ENCODE measurements at places on chromosomes 11 and 22. TPM values are rescaled to one million over a fixed set of nuclear protein-coding genes. Genes with fewer than 3 reads are reported as not detected.

- H3K27ac ChIP-seq, result no peak overlapping the region
- H3K36me3 ChIP-seq, result no peaks in the 10 kb centered on the region
- DNase-seq, result no peak
- H3K4me3 ChIP-seq, result peak overlapping the region; percentile 41
- no peaks in the 10 kb centered on the region for H3K4me1 ChIP-seq
- H3K27me3 ChIP-seq, result peaks cover 33% of the 10 kb centered on the region
Measured at GRCh38 chr11:122882857-122883645, 492 bp downstream of the JHY start.

GRCh38 chr22:42604403-42604802, 10.3 kb downstream of the POLDIP3 start:
- peak; percentile 28 for DNase-seq
- H3K27me3 ChIP-seq, result no peaks in the 10 kb centered on the region
- peaks cover 25% of the 10 kb centered on the region for H3K36me3 ChIP-seq

DNA sequence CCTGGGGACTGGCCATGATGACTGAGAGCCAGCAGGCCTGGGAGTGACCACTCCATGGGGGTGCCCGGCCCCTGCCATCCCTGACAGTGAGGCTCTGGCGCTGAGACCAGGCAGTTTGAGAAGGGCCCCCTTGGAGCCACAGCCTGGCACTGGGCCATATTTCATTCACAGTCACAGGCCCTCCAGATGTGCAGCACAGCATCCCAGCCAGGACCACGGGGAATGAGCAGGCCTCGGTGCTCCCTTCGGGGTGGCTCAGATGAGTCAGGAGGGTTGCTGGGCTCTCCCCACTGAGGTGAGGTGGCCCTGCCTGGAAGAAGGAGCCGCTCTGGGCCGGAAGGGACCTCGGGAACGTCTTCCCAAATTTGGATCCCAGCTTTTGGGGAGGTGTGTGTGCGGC, 53.0 kb downstream of the GRAMD4 start:
- no peak overlapping the region for H3K27ac ChIP-seq
- no peak overlapping the region for H3K4me3 ChIP-seq
- H3K27me3 ChIP-seq, result no peaks in the 10 kb centered on the region

GRCh38 chr22:19168088-19168890, 10.2 kb downstream of the SLC25A1 start:
- H3K36me3 ChIP-seq, result no peaks in the 10 kb centered on the region
- H3K27me3 ChIP-seq, result peaks cover 33% of the 10 kb centered on the region
- no peak overlapping the region for H3K4me3 ChIP-seq
- H3K27ac ChIP-seq, result no peak overlapping the region
- DNase-seq, result no peak

DNA sequence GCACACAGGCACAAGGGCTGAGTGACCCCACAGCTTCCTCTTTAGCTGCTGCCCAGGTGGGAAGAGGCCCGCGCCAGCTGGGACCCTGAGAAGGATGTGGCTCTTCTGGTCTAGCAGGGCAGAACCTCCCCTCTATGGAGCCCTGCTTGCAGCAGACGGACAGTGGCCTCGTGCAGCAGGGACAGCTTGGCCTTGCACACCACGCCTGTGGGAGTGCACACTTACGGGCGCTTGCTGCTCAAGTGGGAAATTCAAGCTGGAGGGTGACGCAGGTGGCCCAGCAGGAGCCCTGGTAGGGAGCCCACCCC, 971.4 kb downstream of the BRD1 start:
- H3K27ac ChIP-seq, result no peak overlapping the region
- no peak overlapping the region for H3K4me3 ChIP-seq
- no peaks in the 10 kb centered on the region for H3K4me1 ChIP-seq
- no peaks in the 10 kb centered on the region for H3K27me3 ChIP-seq
- DNase-seq, result no peak

GRCh38 chr11:70359451-70360205, 38.7 kb upstream of the CTTN start:
- H3K27ac ChIP-seq, result no peak overlapping the region
- DNase-seq, result no peak
- peaks cover 51% of the 10 kb centered on the region for H3K36me3 ChIP-seq
- no peaks in the 10 kb centered on the region for H3K4me1 ChIP-seq

GRCh38 chr11:62556875-62557631, 10.4 kb upstream of the AHNAK start:
- H3K4me3 ChIP-seq, result no peak overlapping the region
- DNase-seq, result peak; percentile 11
- peak overlapping the region; percentile 78 for H3K27ac ChIP-seq
- no peaks in the 10 kb centered on the region for H3K27me3 ChIP-seq
- peaks cover 36% of the 10 kb centered on the region for H3K4me1 ChIP-seq

DNA sequence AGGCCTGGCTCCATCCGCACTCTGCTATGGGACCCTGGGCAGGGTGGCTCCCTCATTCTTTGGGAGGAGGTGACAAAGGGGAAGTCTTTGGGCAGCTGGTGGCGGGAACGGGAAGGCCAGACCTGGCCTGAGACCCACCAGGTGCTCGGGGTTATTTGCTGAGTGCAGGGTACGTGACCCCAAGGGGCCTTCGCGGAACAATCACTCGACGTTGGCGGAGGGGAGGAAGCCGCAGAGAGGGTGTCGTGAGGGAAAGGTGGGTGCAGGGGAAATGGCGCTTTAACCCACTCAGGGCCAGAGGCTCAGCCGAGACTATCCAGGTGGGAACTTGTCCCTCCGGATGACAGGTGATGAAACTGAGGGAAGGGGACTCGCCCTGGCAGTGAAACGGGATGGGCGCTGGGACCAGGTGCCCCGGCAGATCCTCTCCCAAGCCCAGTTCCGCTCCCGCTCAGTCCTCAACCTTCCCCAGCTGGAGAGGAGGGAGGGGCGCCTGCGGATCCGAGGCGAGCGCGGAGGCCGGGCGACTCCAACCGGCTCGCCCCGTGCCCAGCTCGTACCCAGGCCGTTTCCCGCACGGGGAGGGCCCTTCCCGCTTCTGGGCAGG, 911 bp downstream of the A4GALT start:
- no peak for DNase-seq
- H3K27me3 ChIP-seq, result no peaks in the 10 kb centered on the region
- peak overlapping the region; percentile 67 for H3K27ac ChIP-seq
- peaks cover 11% of the 10 kb centered on the region for H3K4me1 ChIP-seq
- peak overlapping the region; percentile 98 for H3K4me3 ChIP-seq

GRCh38 chr22:49480896-49481658, 346.6 kb downstream of the BRD1 start:
- no peaks in the 10 kb centered on the region for H3K27me3 ChIP-seq
- no peak overlapping the region for H3K27ac ChIP-seq
- no peak overlapping the region for H3K4me3 ChIP-seq
- no peaks in the 10 kb centered on the region for H3K36me3 ChIP-seq
- H3K4me1 ChIP-seq, result no peaks in the 10 kb centered on the region
- no peak for DNase-seq

- H3K27ac ChIP-seq, result no peak overlapping the region
- no peaks in the 10 kb centered on the region for H3K36me3 ChIP-seq
- peaks cover 3% of the 10 kb centered on the region for H3K4me1 ChIP-seq
- DNase-seq, result no peak
- H3K27me3 ChIP-seq, result peaks cover 77% of the 10 kb centered on the region
- H3K4me3 ChIP-seq, result no peak overlapping the region
Measured at GRCh38 chr11:126133901-126134300, 71.2 kb upstream of the CDON start.

DNA sequence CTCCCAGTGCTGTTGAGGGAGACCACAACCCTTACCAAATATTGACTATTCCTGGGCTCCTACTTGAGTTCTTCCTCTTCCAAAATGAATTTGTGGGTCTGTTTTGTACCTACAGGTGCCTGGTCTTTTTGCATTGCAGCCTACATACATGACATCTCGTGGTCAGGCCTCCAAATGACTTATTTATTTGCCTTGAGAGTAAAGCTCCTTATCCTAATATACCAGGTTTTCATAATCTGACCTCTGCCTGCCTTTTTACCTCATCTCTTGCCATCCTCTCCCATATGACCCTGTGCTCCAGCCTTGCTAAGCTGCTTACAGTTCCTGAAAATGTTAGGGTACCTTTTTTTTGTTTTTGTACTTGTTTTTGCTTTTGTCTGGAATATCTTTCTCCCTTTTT, 130.4 kb downstream of the UVRAG start:
- H3K27ac ChIP-seq, result no peak overlapping the region
- no peak overlapping the region for H3K4me3 ChIP-seq
- no peaks in the 10 kb centered on the region for H3K27me3 ChIP-seq
- 0 out of 2 replicates have a peak, but pooled peaks cover 2% of the 10 kb centered on the region for H3K4me1 ChIP-seq

GRCh38 chr22:39526736-39527171, 5.8 kb downstream of the RPS19BP1 start:
- H3K4me1 ChIP-seq, result peaks cover 4% of the 10 kb centered on the region
- no peaks in the 10 kb centered on the region for H3K27me3 ChIP-seq
- no peak overlapping the region for H3K4me3 ChIP-seq
- DNase-seq, result no peak
- H3K36me3 ChIP-seq, result peaks cover 36% of the 10 kb centered on the region

DNA sequence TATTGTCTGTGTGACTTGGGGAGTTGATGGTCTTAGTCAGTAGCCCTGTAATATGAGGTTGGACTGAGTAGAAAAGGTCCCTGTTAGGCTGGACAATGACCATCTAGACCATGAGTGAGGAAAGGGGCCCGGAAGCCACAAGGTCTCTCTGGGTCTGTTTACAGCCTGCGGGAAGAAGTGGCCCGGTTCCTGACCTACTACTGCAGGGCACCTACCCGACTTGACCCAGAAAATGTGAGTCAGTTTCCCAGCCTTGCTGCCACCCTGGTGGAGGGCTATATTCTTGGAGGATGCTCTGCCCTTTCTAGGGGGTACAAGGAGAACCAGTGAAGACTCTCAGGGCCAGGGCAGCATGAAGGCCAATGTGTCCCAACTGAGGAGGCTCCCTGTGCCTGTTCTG, 3.4 kb downstream of the ACCSL start:
- DNase-seq, result no peak
- H3K4me3 ChIP-seq, result no peak overlapping the region
- no peaks in the 10 kb centered on the region for H3K36me3 ChIP-seq
- H3K27me3 ChIP-seq, result peaks cover 14% of the 10 kb centered on the region
- no peak overlapping the region for H3K27ac ChIP-seq

- H3K27me3 ChIP-seq, result peaks cover 11% of the 10 kb centered on the region
- no peak for DNase-seq
- no peaks in the 10 kb centered on the region for H3K36me3 ChIP-seq
- no peaks in the 10 kb centered on the region for H3K4me1 ChIP-seq
- no peak overlapping the region for H3K4me3 ChIP-seq
- no peak overlapping the region for H3K27ac ChIP-seq
Measured at GRCh38 chr11:36238036-36238631, 51.1 kb downstream of the COMMD9 start.

DNA sequence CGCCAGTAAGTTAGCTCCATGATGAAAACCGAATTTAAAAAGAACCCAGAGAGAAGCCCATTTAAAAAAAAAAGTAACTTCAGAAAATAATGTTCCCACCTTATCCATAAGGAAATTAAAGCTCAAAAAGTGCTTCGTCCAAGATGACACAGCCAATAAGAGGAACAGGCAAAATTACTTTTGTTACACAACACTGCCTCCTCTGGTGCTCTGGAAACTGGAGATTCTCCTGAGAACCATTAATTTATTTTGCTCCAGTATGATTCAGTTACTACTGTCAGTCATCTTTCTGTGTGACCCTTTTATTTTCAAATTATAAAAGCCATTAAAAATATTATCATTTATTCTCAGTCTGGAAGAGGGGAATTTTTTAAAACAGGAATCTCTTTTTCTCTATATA, 2.0 kb downstream of the IFT27 start:
- H3K36me3 ChIP-seq, result 0 out of 2 replicates have a peak, but pooled peaks cover 2% of the 10 kb centered on the region
- DNase-seq, result peak; percentile 49
- no peak overlapping the region for H3K4me3 ChIP-seq

DNA sequence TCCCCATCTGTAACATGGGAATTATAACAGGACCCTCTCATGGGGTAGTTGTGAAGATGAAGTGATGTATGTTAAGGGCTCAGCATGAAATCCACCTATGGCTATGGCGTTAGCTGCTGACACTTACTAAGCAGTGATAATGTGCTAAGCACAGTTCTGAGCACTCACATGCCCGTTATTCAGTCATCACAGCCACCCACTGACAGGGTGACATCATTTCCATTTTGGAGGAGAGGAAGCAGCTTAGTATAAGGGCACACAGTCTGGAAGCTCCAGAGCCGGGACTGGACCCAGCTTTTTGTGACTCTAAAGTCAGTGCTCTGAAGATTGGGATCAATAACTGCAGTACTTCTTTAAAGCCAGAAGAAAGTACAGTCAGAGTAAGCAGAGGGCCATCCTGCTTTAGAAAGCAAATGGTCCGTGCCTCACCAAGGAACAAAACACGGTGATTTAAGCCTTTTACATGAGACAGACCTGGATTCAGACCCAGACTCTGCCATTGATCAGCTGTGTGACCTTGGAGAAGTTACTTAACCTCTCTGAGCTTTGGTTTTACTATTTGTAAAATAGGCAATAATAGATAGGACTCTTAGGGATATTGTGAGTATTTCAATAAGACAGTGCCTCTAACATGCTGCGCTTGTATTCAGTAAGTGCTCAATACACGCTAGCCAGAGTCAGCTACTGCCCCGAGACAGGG, 61.5 kb downstream of the SGSM1 start:
- no peak for DNase-seq
- H3K27me3 ChIP-seq, result no peaks in the 10 kb centered on the region
- no peaks in the 10 kb centered on the region for H3K36me3 ChIP-seq
- no peak overlapping the region for H3K27ac ChIP-seq
- no peak overlapping the region for H3K4me3 ChIP-seq
- H3K4me1 ChIP-seq, result no peaks in the 10 kb centered on the region

- no peak overlapping the region for H3K27ac ChIP-seq
- peaks cover 22% of the 10 kb centered on the region for H3K4me1 ChIP-seq
- H3K27me3 ChIP-seq, result peaks cover 14% of the 10 kb centered on the region
- DNase-seq, result peak; percentile 69
Measured at GRCh38 chr22:45903355-45904135, 73.4 kb downstream of the WNT7B start.

- no peak overlapping the region for H3K27ac ChIP-seq
- peaks cover 26% of the 10 kb centered on the region for H3K4me1 ChIP-seq
- no peak overlapping the region for H3K4me3 ChIP-seq
- H3K27me3 ChIP-seq, result no peaks in the 10 kb centered on the region
- DNase-seq, result no peak
- peaks cover 7% of the 10 kb centered on the region for H3K36me3 ChIP-seq
Measured at GRCh38 chr11:85749287-85749834, 61.6 kb downstream of the SYTL2 start.

GRCh38 chr22:22799561-22799960, 88.1 kb upstream of the IGLL5 start:
- H3K36me3 ChIP-seq, result no peaks in the 10 kb centered on the region

The CABP2 gene
- total RNA-seq, result not detected

The PNPLA3 gene
- total RNA-seq, result 3.3 TPM

The P4HA3 gene
- total RNA-seq, result 2.9 TPM

The CDCA5 gene
- 9.1 TPM for total RNA-seq

The NRXN2 gene
- total RNA-seq, result 0.18 TPM

The IFITM10 gene
- total RNA-seq, result under 0.01 TPM
